ENCODE measurements at places on chromosomes 6 and 20.
A peak's percentile ranks its signal among the peaks of the same experiment; 100 is the strongest.

DNA sequence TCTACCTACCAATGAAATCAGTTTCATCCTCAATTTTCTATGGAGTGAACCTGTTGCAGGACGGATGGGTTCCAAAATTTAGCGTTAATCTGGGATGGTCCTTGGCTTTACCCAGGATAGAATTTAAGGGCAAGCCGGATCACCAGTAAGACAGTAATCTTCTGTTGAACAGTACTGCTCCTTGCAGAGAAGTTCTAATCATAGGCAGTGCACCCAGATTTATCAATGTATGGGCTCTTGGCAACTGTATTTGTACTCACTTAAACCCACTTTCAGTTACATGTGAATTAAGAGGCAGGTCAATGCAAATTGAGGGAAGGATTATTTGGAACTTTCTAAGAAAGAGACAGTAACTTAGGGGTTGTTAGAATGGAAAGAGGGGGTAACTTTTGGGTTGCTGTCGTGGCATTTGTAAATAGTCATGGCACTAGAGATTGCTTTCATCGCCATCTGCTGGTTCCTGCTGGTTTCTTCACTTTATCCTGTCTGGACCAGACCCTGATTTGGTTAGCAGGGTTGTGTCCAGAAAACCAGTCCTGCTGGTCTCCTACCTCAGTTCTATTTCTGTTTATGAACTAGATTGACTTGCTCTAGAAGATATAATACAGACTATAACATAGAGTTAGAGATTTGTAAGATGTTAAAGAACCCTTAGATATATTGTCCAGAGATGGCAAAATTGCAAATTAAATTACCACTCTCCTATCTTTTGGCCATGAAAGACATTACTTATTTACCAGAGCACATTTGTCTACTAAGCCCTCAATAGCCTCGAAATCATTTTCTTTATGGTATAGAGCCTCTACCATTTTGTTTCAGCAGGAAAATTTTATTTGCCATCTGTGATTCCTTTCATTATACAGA, 646.3 kb downstream of the UTRN start:
- no peak for DNase-seq

- DNase-seq = no peak
These were observed 6.9 kb downstream of the HLA-DPB1 start for GRCh38 chr6:33082702-33083101.

DNA sequence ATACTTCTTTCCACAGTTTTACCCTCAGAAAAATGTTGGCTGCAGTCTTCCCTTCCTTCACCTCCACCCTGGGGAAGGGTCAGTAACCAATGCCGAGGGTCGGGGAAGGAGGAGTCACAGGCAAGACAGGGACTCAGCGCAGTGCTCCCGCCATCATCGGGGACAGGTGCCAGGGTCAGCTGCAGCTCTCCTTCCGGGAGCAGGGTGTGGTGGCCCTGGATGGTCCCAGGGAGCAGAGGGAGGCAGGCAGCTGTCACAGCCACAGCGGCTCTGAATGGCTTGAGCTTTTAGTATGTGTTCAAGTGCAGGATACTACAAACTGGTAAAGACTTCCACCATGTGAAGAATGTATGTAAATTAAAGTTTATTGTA, 26.0 kb upstream of the PI16 start:
- DNase-seq = no peak

- no peak for DNase-seq
These were observed 79.8 kb downstream of the SULF2 start for GRCh38 chr20:47705497-47705856.

DNA sequence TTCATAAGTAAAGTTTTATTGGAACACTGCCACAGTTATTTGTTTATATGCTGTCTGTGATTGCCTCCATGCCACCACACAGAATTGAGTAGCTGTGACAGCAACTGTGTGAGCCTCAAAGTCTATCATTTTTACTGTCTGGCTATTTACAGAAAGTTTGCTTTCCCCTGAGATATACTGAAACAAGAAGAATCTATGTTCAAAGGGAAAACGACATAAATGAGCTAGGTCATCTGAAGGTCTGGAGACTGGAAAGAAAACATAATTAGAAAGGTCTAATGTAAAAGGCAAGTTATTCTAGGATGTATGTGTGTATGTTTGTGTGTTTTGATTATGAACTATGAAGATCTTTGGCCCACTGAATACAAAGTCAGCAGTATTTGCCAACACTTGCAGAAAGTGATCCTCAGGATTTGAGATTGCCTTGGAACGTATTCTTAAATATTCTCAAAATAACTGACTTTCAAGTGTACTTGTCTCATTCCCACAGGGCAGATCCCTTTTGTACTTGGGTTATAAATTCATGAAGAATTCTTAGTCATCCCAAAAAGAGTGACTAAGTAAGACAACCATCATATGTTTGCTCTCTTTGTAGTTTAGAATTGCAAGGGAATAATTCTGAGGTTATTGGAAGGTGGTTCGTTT, 677.7 kb downstream of the DOK5 start:
- no peak for DNase-seq

DNA sequence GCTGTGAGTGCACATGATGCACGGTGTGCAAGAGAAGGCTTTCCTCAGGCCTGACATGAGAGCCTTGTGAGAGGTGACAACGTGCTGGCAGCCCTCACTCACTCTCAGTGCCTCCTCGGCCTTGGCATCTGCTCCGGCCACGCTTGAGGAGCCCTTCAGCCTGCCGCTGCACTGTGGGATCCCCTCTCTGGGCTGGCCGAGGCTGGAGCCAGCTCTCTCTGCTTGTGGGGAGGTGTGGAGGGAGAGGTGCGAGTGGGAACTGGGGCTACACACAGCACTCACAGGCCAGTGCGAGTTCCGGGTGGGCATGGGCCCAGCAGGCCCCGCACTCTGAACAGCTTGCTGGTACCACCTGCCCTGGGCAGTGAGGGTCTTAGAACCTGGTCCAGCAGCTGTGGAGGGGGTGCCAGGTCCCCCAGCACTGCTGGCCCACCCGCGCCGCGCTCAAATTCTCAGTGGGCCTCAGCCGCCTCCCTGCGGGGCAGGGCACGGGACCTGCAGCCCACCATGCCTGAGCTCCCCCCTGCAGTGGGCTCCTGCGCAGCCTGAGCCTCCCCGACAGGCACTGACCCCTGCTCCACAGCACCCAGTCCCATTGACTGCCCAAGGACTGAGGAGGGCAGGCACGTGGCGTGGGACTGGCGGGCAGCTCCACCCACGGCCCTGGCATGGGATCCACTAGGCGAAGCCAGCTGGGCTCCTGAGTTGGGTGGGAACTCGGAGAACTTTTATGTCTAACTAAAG, 74.9 kb upstream of the BMP5 start:
- no peak for DNase-seq

DNA sequence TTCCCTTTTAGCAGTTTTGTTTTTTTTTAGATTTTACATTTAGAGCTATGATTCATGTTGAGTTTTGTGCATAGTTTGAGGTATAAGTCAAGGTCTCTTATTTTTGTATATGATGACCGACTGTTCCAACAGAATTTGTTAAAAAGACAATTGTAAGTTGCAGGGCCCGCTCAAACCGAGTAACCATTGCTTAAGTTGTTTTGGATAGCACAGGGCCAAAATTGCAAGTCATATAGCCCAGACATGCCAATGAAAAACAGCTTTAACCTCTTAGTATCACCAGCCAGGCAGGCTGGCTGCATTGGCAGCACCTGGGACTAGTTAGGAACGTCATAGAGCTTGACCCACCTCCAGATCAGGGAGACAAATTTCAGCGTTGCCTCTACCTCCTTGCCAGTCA, 47.3 kb downstream of the PFDN4 start:
- no peak for DNase-seq

DNA sequence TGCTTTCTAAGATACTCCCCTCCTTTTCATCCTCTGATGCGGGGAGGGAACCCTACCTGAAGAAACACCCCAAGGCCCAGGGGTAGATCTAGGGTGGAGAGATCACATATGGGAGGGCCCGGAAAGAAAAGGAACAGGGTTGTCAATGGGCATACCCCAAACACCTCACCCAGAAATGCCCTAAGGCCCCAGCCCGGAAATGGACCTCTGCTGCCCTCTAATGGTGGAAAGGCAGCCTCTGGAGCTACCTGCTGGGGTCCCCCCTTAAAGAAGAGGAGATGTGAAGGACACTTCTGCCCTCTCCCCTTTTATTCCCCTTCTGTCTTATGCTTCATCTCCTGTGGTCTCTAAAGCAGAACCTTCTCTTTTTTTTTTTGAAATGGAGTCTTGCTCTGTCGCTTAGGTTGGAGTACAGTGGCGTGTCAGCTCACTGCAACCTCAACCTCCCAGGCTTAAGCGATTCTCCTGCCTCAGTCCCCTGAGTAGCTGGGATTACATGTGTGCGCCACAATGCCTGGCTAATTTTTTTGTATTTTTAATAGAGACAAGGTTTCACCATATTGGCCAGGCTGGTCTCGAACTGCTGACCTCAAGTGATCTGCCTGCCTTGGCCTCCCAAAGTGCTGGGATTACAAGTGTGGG, 458 bp upstream of the ARMC12 start:
- peak; percentile 60 for DNase-seq

- DNase-seq = no peak
These were observed 131.6 kb downstream of the DST start for GRCh38 chr6:56510984-56511531.

DNA sequence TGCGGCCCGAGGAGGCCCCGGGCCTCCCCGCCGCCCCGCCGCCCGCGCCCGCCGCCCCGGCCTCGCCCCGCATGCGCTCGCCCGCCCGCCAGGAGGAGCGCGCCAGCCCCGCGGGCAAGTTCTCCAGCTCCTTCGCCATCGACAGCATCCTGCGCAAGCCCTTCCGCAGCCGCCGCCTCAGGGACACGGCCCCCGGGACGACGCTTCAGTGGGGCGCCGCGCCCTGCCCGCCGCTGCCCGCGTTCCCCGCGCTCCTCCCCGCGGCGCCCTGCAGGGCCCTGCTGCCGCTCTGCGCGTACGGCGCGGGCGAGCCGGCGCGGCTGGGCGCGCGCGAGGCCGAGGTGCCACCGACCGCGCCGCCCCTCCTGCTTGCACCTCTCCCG, 1.5 kb downstream of the FOXQ1 start:
- no peak for DNase-seq

DNA sequence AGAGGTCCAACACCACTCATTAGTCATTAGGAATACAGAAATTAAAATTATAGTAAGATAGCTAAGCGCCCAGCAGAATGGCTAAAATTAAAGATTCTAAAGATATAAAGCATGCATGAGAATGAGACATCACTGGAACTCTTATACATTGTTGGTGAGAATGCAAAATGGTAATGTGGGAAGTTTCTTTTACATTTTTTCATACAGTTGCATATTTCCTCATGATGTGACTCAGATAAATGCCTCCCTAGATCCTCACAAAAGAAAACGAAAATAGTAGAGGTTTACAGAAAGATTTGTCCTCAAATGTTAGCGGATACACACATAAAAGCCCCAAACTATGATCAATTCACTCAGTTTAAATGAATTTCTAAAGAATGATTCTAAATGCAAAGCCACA, 633.7 kb upstream of the GJE1 start:
- DNase-seq = no peak

DNA sequence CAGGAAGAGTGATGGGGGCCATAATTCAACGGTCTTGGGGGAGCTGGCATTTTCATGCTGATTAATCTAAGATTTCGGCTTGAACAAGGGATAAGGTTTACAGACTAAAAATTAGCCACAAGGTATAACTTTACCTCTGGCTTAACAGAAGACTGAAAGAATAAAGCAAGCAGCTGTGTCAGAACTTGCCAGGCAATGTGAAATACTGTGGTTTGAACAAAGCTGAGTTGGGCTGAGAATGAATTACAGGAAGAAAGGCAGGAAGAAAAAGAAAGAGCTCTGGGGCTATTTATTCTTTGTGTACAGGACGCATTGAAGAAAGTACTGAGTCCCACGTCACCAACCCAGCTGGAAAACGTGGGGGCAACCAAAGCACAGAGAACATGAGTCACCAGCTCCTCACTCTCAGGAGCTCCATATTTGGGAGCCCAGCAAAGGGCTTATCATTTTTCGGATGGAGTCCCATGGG, 121.5 kb upstream of the NEDD9 start:
- peak; percentile 18 for DNase-seq

- DNase-seq = no peak
These were observed at the start of gene DEFB129 for GRCh38 chr20:226958-227357. DEFB129 (plus strand) TSS chr20:227258; CDS start chr20:227289, 31 bp downstream.

GRCh38 chr6:42507901-42508300, 55.9 kb upstream of the UBR2 start:
- DNase-seq = no peak

DNA sequence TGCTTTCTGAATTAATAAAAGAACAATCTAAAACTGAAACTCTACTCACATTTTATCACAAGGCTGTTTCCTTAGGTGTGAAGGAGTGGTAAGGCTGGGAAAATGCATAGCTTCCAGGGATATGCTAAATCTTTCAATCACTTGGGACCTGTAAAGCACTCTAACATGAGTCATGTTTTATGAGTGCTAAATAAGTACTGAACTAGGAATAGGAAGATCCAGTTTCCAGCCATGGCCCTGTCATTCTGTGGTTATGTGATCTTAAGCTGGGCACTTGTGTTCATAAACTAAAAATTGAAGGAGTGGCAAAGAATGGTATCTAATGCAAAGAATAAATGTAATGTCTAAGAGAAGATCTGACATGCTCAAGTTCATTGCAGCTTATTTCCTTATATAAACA, 6.1 kb upstream of the TMEM200A start:
- DNase-seq = no peak

- DNase-seq = peak; percentile 18
These were observed 7.8 kb downstream of the FOXF2 start for GRCh38 chr6:1396952-1397868.

DNA sequence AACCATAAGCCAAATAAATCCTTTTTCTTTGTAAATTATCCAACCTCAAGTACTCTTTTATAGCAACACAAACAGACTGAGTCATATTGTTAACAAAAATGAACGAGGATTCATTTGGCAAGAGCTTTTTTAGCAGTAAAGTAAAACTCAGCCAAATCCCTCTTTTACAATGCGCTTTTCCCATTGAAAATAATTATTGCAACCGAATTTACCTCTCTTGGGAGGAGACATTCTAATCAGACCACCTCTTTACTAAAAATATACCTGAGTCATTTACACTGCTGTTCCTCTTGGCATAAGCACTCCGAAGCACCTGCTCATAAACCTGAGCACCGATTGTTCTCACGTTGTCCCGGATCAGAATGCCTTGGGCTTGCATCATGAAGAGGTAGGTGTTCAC, 57.4 kb downstream of the B4GALT5 start:
- DNase-seq = no peak

GRCh38 chr20:50308513-50309279, 118.1 kb downstream of the CEBPB start:
- no peak for DNase-seq

- DNase-seq = no peak
These were observed 255.8 kb downstream of the NFATC2 start for GRCh38 chr20:51286758-51287157.

- DNase-seq = no peak
These were observed 79.4 kb downstream of the ASXL1 start for GRCh38 chr20:32437391-32438074.

GRCh38 chr6:25165177-25165576, 114.0 kb upstream of the CARMIL1 start:
- DNase-seq = no peak

GRCh38 chr6:119002069-119002468, 67.1 kb upstream of the MCM9 start:
- no peak for DNase-seq
